Naive B cell (primary cell): ENCODE measurements at places on chromosomes 4 and X. TPM values are rescaled to one million over a fixed set of nuclear protein-coding genes. Genes with fewer than 3 reads are reported as not detected.

S100P gene
- not detected for polyA plus RNA-seq

FREM3 gene
- not detected for polyA plus RNA-seq

PRR32 gene
- not detected for polyA plus RNA-seq

CPE gene
- polyA plus RNA-seq, result not detected

MCF2 gene
- polyA plus RNA-seq, result not detected

- no peak for DNase-seq
Observed at GRCh38 chr4:138095378-138095777, 146.8 kb downstream of the SLC7A11 start.

- DNase-seq, result no peak
Observed at GRCh38 chrX:11760958-11761357, 2.9 kb downstream of the MSL3 start.

DNA sequence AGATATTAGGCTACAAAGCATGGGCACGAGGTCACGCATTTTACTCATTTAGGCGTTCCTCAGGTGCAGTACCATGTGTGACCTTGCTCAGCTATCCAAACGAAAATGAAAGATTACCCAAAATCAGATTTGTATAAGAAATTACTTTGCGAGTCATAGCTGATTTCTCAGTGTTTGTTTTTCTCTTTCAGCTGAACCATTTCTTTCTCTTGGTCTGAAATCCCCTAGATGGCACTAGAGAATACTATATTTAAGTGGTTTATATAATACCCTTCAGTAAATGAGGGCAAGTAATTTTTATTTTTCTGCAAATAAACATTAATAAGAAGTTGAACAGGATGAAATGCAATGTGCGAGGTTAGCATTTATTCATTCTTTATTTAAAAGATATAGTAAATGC, 496.6 kb downstream of the STIM2 start:
- DNase-seq, result no peak

DNA sequence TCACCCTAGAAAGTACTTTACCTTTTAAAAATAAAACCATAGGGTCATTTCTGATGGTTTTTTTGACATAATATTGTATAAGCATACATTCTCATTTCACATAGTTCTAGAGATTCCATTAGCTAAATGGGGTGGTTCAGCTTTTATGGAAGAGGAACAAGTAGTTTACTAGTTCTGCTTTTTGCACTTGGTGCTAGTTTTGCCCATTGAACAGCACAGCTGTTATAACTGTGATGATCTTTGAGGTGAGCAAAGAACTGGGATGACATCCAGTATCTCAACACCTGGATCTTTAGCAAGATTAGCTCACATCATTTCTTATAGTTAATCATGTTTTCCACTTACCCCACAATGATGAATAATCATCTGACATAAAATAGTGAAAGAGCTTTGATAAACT, 40.9 kb downstream of the MOB1B start:
- peak; percentile 31 for DNase-seq

DNA sequence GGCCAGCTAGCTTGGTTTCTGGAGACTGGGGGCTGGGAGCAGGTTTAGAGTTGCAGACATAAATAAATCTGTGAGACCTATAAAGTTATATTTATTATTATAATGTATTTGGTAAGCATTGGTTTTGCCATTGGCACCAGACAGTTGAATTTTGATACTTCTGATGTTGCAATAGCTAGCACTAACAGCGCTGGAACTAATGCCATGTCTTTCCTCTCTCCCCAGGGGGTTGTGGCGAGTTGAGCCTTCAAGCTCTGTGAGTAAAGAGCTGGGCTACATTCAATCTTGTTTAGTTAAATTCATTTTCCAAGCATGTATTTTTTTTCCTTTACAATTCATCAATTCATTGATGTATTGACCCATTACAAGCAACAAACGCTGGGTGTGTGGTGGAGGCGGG, 358.7 kb upstream of the NR3C2 start:
- DNase-seq, result no peak

DNA sequence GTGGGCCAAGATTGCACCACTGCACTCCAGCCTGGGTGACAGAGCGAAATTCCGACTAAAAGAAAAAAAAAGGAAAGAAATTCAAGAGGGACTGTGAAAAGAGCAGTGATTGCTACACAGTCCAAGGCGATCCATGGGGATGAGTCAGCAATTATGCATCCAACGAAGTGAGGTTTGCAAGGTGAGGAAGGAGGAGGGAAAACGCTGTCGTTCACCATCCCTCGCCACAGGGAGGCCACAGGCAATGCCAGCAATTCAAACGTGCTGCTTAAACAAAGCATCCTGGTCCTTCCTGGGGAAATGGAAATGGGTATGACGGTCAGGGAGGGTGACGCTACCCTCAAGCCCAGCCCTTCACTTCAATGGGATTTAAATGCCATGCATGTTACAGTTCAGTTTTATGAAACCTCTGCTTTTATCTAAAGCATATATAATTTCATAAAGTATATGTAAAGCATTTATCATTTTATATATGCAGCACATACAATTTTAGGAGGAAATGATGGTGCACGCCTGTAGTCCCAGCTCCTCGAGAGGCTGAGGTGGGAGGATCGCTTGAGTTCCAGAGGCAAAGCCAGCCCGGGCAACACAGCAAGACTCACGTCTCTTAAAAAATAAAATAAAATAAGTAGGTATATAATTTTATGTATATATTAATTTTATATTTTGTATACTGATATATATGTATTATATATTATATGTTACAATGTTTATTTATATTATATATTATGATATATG, 108.7 kb downstream of the DHRSX start:
- no peak for DNase-seq

GRCh38 chr4:168440442-168441264, 39.6 kb downstream of the DDX60L start:
- DNase-seq, result no peak

DNA sequence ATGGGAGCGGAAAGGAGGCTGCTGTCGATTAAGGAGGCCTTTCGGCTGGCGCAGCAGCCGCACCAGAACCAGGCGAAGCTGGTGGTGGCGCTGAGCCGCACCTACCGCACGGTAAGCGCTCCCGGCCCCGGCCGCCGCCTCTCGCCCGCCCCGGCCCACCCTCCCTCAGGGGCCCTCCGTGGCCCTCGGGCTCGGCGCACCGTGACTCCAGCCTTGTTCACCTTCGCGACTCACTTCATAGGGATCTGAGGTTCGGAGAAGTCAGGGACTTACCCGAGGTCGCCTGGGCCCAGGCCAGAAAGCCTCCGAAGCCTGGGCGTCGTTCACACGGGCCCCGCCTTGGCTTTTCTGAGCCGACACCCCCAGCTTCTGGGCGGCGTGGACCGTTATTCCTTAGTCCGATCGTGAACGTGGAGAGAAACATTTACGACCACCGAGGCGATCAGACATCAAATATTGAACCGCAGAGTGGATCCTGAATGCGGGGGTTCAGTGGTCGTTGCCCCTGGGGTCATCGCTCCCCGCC, 362 bp downstream of the NCAPG start:
- peak; percentile 15 for DNase-seq

GRCh38 chr4:162229670-162230069, 65.9 kb upstream of the FSTL5 start:
- no peak for DNase-seq

- no peak for DNase-seq
Observed at GRCh38 chr4:112747036-112747435, 110.1 kb downstream of the LARP7 start.

GRCh38 chrX:14363728-14364127, 165.6 kb upstream of the GLRA2 start:
- DNase-seq, result no peak

GRCh38 chr4:4480205-4480604, 61.6 kb downstream of the STX18 start:
- no peak for DNase-seq

DNA sequence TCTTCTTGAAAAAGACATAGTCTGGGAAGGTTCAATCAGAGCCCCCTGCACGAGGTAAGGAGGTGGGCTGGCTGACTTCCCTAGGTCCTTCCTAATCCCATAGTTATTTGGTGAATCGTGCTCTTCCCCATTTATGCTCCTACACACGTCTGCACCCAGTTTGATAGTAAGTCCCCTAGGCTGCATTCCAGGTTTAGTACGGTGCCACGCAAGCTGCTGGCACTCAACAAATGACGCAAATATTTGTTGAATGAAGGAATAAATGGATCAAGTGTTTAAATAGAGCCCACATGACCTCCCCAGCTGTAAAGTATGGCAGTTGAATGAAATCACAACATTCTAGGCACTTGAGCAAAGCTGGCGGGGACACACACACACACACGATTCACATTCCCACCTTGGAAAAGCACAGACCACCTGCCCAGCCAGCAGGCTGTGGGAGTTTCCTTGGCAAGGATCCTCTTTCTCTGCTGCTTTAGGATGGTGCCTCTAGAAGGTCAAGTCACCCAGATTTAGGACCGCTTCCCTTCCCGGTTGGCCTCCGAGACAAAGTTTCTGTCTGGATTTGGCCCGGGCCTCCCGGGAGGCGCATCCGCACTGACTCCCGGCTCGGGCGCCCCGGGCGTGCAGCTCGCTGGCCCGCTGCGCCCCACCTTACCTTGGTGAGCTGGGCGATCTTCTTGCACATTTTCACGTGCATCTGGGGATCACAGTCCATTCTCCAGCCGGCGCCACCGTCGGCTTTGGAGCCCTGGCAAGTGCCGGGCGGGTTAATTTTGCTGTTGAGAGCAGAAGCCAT, 721 bp downstream of the FAM184B start:
- no peak for DNase-seq

DNA sequence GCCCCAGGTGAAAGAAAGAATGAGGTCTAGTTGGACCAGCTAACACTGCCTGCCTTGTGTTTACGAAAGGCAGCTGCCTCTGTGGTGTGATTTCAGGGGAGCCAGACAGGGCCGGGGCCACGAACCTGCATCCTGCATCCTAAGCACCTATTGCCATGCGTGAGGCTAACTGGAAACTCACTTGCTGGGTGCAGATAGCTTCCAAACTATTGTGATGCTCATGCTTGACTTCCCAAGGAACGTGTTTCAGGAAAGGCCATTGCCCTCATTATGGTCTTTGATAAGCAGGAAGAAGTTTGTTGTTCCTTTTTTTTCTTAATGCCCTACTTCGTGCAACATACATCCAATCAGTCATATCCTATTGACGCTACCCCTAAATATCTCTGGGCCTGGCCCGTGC, 2.3 kb upstream of the IRF2 start:
- DNase-seq, result no peak

DNA sequence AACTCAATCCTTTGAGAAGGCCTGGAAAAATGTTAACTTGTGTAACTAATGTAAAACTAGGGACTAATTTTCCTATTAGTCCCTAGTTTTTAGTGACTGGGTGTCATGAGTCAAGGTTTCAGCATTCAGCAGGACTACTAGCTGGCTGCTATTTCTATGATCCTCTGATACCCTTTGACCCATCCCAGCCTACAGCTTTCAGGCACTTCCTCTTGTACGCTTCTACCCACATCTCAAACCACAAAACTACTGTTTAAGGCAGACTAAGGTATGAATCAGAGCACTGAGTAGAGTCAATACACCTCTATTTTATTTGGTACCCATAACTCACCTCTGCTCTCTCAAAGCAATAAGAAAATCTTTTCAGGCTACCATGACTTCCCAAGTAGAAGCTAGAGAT, 809.6 kb downstream of the PDHA2 start:
- no peak for DNase-seq

- no peak for DNase-seq
Observed at GRCh38 chr4:151824656-151825055, 63.8 kb upstream of the GATB start.
